ENCODE measurements at places on chromosomes 2 and 18.

- no peak for DNase-seq
Measured at GRCh38 chr2:235614176-235614860, 120.5 kb downstream of the AGAP1 start.

DNA sequence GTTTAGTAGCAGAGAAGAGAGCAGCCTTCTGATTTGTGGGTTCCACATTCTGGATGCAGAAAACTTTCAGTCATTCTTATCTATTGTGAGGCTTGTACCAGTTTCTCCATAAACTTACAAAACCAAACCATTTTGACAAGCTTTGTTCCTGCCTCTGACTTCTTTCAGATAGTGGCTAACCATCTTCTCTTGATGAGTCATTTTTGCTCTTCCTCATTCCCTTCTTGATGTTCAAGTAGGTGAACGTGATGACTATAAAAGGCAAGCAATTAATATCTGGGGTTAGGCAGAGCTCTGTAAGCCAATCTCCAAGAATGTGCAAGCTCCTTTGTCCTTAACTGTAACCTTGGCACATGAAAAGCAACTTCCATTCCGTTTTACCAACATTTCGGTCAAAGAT, 2083.1 kb upstream of the PIK3C3 start:
- no peak for DNase-seq

- DNase-seq, result no peak
Measured at GRCh38 chr2:236241181-236242056, 22.8 kb downstream of the ASB18 start.

DNA sequence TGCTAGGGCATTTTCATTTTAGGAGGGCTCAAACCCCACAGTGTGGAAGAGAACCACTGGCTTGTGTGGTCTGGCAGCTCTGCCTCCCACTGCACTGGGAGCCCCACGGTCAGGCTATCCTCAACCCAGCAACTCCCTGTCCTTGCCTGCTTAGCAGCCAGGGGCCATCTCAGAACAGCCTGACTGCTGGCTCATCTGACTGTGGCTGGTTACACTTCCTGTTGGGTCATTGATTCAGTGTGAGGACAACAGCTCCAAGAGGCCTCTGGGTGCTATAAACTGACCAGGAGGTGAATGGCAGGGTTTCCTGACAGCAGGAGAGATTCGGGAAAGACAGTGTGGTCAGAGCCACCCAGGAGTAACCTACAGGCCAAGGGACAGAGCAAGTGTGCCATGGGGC, 40.1 kb downstream of the AMER3 start:
- DNase-seq, result no peak

GRCh38 chr2:71941726-71942525, 205.7 kb downstream of the CYP26B1 start:
- DNase-seq, result no peak

- no peak for DNase-seq
Measured at GRCh38 chr18:24819141-24819890, 358.9 kb downstream of the HRH4 start.

DNA sequence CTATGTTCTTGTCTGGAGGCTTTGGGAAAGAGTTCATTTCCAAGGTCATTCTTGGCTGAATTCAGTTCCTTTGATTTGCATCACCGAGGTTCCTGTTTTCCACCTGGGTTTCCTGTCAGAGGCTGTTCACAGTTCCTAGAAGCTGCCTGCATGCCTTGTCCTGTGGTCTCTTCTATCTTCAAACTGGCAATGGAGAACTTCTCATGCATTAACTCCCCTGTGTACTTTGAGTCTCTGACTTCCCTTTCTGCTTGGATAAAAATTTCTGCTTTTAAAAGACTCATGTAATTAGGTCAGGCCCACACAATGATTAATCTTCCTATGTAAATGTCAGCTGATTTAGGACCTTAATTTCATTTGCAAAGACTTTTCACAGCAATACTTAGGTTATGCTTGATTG, 499.3 kb upstream of the FANCL start:
- DNase-seq, result no peak

- no peak for DNase-seq
Measured at GRCh38 chr2:145751629-145752028, 1231.7 kb upstream of the ZEB2 start.
